ENCODE measurements at places on chromosomes 7 and 10.
A peak's percentile ranks its signal among the peaks of the same experiment; 100 is the strongest.

DNA sequence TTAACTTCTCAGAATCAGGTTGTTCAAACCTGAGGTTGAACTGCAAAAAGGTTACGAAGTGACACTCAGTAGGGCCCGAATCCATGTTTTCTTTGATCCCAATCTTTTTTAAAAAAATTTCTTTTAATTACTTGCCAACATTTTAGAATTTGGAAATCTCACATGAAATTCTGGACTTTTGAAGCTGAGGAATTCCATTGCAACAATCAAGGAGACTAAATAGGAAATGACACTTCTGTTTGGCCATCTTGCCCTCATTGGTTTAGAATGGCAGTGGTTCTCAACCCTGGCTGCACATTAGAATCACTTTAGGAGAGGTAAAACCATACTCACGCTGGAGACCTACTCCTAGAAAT, 471 bp upstream of the TOMM7 start:
- no peak for DNase-seq

DNA sequence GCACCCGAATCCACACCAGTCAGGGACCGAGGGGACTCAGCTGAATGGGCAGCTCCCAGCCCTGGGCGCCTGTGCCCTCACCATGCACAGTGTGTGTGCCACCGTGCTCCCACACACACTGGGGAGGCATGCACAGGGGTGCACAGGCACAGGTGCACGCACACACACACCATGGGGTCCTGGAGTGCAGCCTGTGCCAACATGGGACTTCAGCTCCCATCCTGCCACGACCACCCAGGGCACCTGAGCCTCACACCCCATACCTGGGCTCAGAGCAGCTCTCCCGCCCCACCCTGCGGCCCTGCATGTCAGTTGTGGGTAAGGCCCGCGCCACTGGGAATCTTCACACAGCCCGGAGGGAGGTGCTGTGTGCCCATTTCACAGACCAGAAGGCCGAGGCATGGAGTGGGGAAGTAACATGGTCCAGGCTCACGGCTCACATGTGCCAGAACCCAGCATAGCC, 8.0 kb downstream of the ELFN1 start:
- no peak for DNase-seq

GRCh38 chr10:75959912-75960311, 528.5 kb downstream of the LRMDA start:
- no peak for DNase-seq

GRCh38 chr7:45680776-45681175, 106.6 kb downstream of the ADCY1 start:
- DNase-seq = no peak

DNA sequence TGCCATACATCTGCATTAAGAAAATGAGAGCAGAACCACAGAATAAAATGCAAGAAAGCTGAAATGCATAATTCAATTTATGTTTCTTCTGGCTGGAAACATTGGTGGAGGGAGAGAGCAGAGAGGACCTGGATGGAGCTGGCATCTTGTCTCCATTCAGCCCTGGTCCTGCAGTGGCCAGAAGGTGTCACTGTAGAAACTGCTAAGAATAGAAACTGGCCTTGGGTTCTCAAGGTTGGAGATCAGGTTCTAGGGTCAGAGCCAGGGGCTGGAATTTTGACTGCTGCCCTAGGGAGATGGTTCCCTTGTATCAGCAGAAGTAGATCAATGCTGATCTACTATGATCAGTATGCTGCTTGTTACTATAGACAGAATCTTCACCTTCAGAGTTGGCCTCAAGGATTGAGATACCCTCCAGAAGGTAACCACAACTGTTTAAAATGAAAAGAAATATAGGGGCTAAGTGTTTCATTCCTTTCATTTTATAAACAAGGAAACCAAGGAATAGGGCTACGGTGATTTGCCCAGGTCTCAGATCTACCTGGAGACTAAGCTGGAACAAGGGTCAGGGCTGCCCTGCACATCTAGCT, 13.1 kb downstream of the TAS2R41 start:
- no peak for DNase-seq

DNA sequence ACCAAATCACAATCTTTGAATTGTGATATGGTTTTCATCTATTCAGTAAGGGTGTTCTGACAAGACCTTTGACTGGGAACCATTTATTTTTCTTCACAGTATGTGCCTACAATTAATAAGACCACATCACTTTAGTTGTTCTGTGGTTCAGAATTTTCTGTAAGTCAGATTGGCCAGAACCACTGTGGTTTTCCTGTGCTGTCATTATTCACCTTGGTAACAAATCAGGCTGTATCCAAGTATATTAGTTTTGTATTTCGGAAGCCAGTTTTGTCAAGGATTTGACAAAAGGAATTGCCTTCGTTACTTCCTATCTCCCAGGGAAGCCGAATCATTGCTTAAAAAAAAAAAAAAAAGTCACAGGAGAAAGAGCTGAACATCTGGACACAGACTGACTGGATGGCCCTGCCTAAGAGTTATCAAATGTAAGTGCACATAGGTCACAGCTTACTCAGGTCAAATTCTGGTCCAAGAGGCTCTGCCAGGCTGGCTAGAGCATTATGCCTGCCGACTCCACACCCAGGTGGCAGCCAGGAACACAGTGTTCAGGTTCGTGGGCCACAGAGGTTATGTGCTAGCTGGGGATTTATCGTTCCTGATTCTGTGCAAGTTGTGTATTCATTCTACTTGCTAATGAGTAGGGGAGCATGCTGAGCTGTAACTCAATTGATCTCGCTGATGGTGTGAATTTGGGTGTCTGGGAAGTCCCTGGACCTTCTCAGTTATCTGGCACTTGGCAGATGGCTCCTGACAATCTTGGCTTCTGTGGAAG, 175.3 kb downstream of the JAZF1 start:
- no peak for DNase-seq

GRCh38 chr7:30594048-30594539, 584 bp upstream of the GARS1 start:
- peak; percentile 31 for DNase-seq

GRCh38 chr10:25182636-25183035, 7.8 kb downstream of the GPR158 start:
- DNase-seq = no peak

GRCh38 chr7:111730476-111731300, 168.4 kb upstream of the IMMP2L start:
- DNase-seq = no peak

- DNase-seq = no peak
Measured at GRCh38 chr10:121311812-121312443, 286.3 kb downstream of the FGFR2 start.

GRCh38 chr10:32982911-32983909, 25.2 kb upstream of the ITGB1 start:
- DNase-seq = no peak

DNA sequence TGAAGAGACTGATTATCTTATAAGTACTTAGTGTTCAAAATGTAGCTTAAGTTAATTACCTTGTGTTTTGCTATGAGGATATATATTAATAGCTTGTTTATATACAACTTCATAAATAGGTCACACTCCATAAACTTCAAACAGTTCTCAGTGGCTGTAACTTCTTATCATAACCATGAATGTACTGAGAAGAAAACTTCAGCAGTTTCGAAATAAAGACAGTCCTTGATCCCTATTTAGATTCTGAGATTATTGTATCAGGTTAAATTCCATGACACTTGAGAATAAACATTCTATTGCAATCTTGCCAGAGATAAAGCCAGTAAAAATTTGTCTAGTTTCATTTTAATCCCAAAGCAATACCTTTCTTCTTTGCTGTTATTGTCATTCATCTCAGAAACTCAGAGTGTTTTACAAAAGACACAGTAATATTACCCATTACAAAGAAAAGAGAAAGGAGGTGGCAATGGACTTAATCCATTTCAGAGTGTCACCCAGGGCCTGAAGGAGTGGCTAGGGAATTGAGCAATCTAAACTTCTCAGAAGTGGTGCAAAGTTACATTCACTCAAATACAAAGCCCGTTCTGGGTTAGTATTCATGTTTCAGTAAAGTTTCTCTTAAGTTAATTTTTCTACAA, 403.6 kb downstream of the SEMA3D start:
- no peak for DNase-seq

DNA sequence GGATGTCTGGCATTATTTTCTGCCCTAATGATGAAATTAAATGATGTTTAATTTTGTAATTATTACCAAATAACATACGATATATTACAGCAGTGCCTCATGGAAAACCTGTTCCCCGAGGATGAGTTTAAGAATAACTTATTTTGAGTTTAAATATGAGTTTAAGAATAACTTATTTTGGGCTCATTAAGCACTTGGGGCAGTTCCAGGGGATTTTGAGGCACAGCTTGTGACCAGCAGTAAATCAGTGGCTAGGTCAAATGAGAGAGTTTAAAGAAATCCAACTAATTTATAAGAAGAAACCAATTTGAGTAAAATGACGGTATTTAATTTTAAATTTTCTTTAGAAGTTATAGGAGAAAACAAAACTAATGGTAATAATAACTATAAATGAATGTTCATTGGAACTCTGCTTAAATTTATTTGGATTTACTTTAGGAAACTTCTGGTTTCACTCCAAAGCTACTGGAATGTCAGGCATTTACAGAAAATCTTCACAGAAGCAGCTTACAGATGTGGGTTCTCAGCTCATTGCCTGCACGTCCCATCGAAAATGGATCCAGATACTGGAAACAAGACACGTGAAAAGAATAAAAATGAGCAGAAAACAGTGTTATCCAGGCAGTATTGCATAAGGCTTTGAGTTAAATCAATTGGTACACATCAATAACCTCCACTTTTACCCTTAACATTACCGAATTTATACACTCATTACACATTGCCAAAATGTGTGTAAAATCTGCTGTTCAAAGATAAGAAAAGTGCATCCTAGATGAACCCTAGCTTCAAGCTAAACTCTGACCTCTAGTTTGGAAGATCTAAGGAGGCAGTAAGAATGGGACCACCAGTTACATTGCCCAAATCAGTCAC, 784.5 kb upstream of the IGFBP3 start:
- no peak for DNase-seq
